Activated naive CD8-positive, alpha-beta T cell treated with anti-CD3 and anti-CD28 coated beads for 36 hours (primary cell): ENCODE measurements at places on chromosomes 12 and 14. TPM values are rescaled to one million over a fixed set of nuclear protein-coding genes. Genes with fewer than 3 reads are reported as not detected.

The SUOX gene
- total RNA-seq = 4.9 TPM

The DIO3 gene
- not detected for total RNA-seq

The RTN1 gene
- not detected for total RNA-seq

The ELK3 gene
- 10.9 TPM for total RNA-seq

The TTC7B gene
- 7.1 TPM for total RNA-seq

The KICS2 gene
- total RNA-seq = 12.9 TPM

The BDKRB2 gene
- total RNA-seq = not detected

- H3K27ac ChIP-seq = no peak overlapping the region
- no peak overlapping the region for H3K4me3 ChIP-seq
- no peaks in the 10 kb centered on the region for H3K36me3 ChIP-seq
- peaks cover 100% of the 10 kb centered on the region for H3K27me3 ChIP-seq
- no peak for DNase-seq
Measured at GRCh38 chr14:60654334-60654821, 5.1 kb upstream of the SIX1 start.

DNA sequence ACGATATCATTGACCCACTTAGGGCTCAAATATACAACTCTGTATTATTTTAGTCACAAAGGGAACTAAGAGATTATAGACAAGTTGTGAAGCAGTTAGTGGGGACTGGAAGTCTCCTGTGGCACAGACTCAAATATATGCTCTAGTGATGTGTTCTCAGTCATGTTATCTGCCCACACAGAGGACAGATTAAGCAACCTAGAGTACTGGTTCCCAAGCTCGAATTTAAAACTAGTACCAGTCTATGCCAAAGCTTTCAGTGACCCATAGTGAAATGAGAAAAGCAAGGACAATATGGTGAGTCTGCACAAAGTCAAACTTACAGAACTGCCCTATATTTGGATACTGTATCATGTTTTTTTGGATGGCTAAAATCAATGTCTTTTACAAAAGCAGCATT is 389.3 kb downstream of the DIO2 start:
- no peak overlapping the region for H3K4me3 ChIP-seq
- H3K36me3 ChIP-seq = no peaks in the 10 kb centered on the region
- no peak for DNase-seq
- H3K27me3 ChIP-seq = no peaks in the 10 kb centered on the region

DNA sequence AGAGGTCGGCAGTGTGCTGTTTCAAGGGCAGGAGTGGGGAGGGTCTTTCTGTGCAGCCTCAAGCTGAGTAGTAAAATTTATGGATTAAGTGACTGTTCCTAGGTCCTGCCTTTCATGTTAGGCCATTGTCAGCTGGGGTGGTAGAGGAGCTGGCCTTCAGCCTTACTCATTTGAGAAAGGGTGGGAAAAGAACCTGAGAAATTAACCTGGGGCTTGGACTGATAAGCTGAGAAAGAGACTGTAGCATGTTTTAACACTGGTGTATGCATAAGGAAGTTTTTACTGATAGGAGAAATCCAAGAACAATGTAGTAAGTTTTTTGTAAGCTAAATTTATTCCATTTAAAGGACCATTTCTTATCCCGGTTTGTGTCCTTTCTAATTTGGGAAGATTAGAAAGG is 20.7 kb downstream of the IFT43 start:
- H3K36me3 ChIP-seq = peaks cover 43% of the 10 kb centered on the region
- DNase-seq = no peak
- no peaks in the 10 kb centered on the region for H3K27me3 ChIP-seq

DNA sequence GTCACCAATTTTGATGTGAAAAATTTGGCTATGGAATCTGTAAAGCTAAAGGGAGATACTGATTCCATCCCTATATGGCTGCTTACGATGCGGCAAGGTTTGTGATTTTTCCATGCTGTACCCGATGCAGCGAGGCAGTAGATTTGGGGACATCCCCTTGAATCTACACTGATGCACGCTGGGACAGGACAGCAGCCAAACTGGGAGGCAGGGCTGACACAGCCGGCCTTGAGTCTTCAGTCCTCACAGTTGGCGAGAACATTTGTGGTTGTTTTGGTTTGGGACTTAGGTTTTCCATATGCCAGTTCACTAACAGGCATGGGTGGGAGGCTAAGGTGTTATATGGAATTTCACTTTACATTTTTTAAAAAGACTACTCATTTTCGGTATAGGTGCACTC is 3.8 kb downstream of the GALNT16 start:
- H3K4me1 ChIP-seq = peaks cover 1% of the 10 kb centered on the region
- no peak overlapping the region for H3K4me3 ChIP-seq
- no peak overlapping the region for H3K27ac ChIP-seq
- H3K27me3 ChIP-seq = peaks cover 42% of the 10 kb centered on the region
- no peaks in the 10 kb centered on the region for H3K36me3 ChIP-seq

GRCh38 chr12:44889926-44890325 is 13.8 kb upstream of the NELL2 start:
- no peak for DNase-seq
- H3K4me1 ChIP-seq = no peaks in the 10 kb centered on the region
- no peaks in the 10 kb centered on the region for H3K27me3 ChIP-seq
- H3K27ac ChIP-seq = no peak overlapping the region

DNA sequence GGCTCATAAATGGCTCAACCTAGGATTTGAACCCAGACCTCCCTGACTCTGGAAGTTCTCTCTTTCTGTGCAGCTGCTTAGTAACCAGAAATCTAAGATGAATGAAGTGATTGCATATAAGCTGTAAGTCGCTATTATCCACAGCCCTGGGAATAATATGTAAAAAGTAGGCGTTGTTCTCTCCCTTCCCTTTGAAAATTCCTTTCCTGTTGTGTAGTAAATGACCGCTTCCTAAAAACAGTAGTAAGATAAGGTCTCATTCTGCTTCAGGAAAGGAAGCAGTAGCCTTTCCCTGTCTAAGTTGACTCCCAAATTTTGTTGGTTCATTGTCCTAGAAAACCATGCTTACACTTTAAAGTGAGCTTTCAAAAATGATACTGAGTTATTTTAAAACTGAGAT is 418.3 kb downstream of the EGLN3 start:
- DNase-seq = no peak
- H3K27ac ChIP-seq = no peak overlapping the region
- no peaks in the 10 kb centered on the region for H3K36me3 ChIP-seq
- H3K4me3 ChIP-seq = no peak overlapping the region
- H3K27me3 ChIP-seq = no peaks in the 10 kb centered on the region

DNA sequence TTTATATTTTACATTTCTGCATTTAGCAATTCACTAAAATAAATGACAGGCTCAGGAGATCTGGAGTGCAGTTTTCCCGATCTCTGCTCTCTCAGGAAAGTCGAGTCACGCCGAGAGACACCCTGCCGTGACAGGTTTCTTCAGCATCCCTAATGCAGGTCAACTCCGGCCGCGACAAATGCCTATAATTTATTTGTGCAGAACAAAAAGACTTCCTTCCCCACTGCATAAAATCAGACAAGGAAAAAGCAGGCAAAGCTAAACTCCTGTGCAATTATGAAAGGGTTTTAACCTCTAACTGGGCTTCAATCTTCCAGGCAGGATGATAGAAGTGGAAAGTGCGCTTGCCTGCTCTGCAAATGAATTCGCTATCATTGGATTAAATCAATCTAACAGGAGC is 28.1 kb downstream of the SPRING1 start:
- no peak overlapping the region for H3K4me3 ChIP-seq
- peaks cover 3% of the 10 kb centered on the region for H3K36me3 ChIP-seq
- H3K27ac ChIP-seq = no peak overlapping the region
- DNase-seq = no peak
- peaks cover 11% of the 10 kb centered on the region for H3K27me3 ChIP-seq

- H3K4me1 ChIP-seq = no peaks in the 10 kb centered on the region
- no peak overlapping the region for H3K27ac ChIP-seq
Measured at GRCh38 chr14:78902010-78902623, 731.9 kb downstream of the NRXN3 start.

DNA sequence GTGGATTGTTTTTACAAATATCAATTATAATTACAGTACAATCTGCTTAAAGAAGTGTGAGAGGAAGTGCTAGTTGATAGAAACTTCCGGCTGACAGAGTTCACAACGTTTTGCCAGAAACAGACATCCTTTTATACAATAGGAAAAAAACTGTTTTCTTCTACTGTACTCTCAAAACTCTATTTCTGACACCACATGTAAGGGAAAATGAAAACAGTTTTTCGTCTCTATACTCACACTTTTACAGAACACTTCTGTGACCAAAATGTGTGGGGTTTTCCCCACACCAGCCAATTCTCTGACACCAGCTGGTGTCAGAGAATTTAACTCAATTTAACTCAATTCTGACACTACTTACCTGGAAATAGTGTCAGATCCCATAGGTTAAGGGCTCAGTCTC is 24.2 kb upstream of the HIF1A start:
- peaks cover 29% of the 10 kb centered on the region for H3K4me1 ChIP-seq
- H3K4me3 ChIP-seq = no peak overlapping the region
- peaks cover 2% of the 10 kb centered on the region for H3K36me3 ChIP-seq
- no peaks in the 10 kb centered on the region for H3K27me3 ChIP-seq
- H3K27ac ChIP-seq = no peak overlapping the region
- DNase-seq = peak; percentile 45

DNA sequence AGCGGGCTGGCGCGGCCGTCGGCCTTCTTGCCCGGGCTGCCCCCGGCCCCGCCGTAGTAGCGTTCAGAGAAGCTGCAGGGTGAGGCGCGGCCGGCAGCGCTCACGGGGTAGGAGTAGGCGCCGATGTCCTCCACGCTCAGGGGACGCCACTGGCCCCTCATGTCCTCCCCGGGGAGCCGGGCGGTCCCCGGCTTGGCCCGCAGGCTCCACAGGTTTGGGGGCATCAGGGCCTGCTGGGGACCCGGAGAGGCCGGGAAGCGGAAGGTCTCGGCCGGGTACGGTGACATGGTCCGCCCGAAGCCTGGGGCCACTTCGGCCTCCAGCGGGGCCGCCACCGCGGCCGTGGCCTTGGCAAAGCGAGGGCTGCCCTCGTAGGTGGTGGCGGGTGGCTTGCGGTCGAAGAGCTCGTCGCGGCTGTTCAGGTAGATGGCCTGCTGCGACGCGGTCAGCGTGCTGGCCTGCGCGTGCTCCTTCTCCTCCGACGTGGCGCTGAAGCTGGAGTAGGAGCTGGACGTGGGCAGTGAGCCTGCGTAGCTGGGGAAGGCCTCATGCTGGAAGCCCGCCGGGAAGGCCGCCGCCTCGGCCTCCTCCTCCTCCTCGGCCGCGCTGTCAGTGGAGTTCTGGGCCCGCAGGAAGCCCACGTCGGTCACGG is 48.7 kb downstream of the BEGAIN start:
- no peaks in the 10 kb centered on the region for H3K4me1 ChIP-seq
- no peak overlapping the region for H3K27ac ChIP-seq
- no peak overlapping the region for H3K4me3 ChIP-seq
- H3K36me3 ChIP-seq = no peaks in the 10 kb centered on the region

DNA sequence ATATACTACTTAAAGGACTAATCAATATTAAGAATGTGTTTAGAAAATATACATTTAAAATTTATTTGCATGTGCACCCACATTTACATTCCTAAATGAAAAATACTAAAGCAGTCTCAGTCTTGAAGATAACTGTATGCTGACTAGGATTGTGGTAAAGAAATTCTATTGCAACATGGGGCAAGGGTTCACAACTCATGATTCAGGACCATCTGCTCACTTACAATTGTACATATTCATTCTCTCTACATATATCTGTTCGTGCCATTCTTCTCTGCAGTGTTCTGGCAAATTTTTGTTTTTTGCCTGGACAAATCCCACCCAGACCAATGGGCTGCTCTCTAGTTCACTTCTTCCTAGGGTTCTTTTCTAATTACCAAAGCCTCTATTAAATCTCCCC is 417.2 kb upstream of the NOVA1 start:
- no peak overlapping the region for H3K4me3 ChIP-seq
- no peaks in the 10 kb centered on the region for H3K36me3 ChIP-seq
- no peaks in the 10 kb centered on the region for H3K27me3 ChIP-seq
- no peaks in the 10 kb centered on the region for H3K4me1 ChIP-seq
- no peak overlapping the region for H3K27ac ChIP-seq
- DNase-seq = no peak

DNA sequence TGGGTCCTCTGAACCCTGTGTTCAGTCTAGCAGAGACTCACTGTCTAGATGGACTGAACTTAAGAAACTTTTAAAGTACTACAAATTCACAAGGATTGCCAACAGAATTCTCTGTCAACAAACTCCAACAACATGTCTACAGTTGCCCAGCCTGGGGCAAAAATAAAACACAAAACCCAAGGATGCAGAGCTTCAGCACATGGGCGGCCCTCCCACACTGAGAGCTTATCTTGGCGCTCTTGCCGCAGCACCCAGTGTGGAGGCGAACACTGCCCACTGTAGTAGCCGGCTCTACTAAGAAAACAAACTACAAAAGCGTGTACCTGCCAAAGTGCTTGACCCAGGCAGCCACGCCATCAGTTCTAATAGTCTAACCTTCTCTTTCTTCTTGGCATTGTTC is 66.7 kb downstream of the PTPN21 start:
- H3K4me3 ChIP-seq = no peak overlapping the region
- no peaks in the 10 kb centered on the region for H3K36me3 ChIP-seq
- DNase-seq = no peak

GRCh38 chr12:108414021-108414420 is 74.9 kb upstream of the CMKLR1 start:
- DNase-seq = no peak
- no peaks in the 10 kb centered on the region for H3K4me1 ChIP-seq
- peaks cover 16% of the 10 kb centered on the region for H3K27me3 ChIP-seq
- H3K27ac ChIP-seq = no peak overlapping the region

GRCh38 chr14:58078068-58078467 is 73.9 kb downstream of the ARMH4 start:
- no peak overlapping the region for H3K27ac ChIP-seq
- H3K4me3 ChIP-seq = no peak overlapping the region
- no peak for DNase-seq
- H3K4me1 ChIP-seq = peaks cover 2% of the 10 kb centered on the region
- H3K27me3 ChIP-seq = peaks cover 26% of the 10 kb centered on the region
- no peaks in the 10 kb centered on the region for H3K36me3 ChIP-seq

DNA sequence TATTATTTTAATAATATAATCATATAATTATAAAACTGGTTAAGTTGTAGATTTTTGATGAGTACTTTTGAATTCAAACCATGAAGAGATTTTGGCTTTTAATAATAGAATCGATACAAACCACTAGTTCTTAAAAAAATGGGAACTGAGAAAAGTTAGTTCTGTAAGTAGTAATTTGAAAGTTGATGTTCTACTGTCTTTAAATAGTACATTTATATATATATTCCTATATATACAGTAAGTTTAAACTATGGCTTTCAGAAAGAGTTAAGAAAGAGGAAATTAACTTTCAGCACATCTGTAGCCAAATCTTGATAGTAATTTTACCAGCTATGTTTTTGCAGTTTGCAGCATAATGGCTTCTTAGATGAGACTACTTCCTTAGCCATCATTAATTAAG is 7.8 kb downstream of the LRRK2 start:
- H3K27ac ChIP-seq = no peak overlapping the region
- H3K36me3 ChIP-seq = no peaks in the 10 kb centered on the region
- no peak for DNase-seq
- no peaks in the 10 kb centered on the region for H3K4me1 ChIP-seq
- no peak overlapping the region for H3K4me3 ChIP-seq
